Activated B cell treated with CpG ODN at 0.5 μM for 24 hours (primary cell): ENCODE measurements at places on chromosomes 13 and 19.

- DNase-seq = no peak
These were observed 414.2 kb upstream of the MIR17HG start for GRCh38 chr13:90933097-90933826.

DNA sequence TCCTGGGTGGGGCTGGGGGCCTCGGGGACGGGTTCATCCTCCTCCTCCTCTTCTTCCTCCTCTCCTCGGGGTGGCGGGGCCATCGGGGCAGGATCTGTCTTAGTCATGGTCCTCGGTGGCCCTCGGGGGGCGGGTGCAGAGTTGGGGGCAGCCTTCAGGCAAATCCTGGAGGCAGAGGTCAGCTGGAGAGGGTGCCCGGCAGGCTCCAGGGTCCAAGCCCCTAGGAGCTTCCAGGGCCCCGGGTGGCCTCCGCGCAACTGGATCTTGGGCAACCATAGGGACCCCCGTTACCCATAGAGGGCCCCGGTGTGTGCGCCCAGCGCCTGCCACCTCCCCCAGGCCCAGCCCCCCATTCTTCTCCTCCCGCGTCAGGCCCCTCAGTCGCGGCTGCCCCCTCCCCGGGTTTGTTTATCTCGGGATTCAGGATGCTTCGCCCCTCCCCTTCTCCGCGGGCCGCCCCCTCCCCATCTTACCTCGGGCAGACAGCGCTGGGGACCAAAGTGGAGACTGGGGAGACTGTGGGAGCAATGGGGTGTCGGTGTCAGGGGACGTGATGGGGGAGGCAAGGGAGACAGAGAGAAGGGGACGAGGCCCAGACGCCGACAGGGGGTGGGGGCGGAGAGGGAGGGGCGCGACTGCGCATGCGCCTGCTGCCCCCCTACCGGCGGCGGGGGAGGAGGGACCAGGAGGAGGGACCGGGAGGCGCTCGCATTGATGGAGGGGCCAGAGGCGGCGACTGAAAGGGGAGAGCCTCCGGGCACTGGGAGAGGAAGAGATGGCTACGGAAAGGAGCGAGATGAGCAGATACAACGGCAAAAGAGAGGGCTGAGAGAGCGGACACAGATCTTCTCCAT is at the start of gene CLIP3:
TSS of gene CLIP3 (minus strand) at position 623 of the 854 bp plus-strand sequence. CDS start at position 107, 516 bp downstream.
- no peak for DNase-seq

- no peak for DNase-seq
These were observed 4.9 kb downstream of the PCDH20 start for GRCh38 chr13:61410669-61411297.

GRCh38 chr19:43934985-43935708 is at the start of gene ZNF45:
TSS of gene ZNF45 (minus strand) at chr19:43935282. CDS start at chr19:43922185, 13,097 bp downstream.
- DNase-seq = peak; percentile 81

GRCh38 chr19:58581227-58582141 is 8.3 kb upstream of the MZF1 start:
- DNase-seq = peak; percentile 73
